ENCODE measurements at places on chromosomes 7 and 10. TPM values are rescaled to one million over a fixed set of nuclear protein-coding genes. Genes with fewer than 3 reads are reported as not detected.

Gene OR6B1
- not detected for total RNA-seq

Gene BHLHA15
- total RNA-seq = not detected

Gene GRID1
- total RNA-seq = not detected

DNA sequence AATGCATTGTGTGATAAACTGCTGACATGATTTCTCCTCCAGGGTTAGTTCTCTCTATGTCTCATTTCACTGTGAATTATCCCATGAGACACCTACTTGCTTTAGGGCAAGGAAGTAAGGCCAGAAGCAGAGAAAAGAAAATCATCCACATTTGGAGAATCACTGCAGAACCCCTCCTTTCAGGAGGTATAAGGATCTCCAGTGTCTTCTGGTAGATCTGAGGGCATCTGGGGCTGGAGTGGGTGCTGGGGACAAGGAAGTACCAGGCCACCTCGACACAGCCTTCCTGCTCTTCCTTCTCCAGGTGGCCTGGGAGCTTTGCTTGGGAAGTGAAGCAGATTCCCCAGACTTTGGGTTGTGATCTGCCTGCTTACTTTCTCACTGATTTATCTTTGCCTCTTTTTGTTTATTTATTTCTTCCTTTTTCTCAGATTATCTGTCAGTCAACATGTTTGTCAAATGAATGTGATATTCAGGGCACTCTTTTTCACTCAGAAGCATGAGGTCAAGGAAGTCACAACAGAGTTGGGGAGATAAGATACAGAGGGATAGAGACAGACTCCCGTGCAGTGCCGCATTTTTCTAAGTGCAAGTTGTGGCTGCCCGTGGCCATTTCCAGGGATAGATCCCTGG lies 12.4 kb upstream of the CAMK2G start:
- no peak for DNase-seq

- DNase-seq = peak; percentile 69
Observed at GRCh38 chr7:132117181-132117580, 459.1 kb downstream of the PLXNA4 start.

DNA sequence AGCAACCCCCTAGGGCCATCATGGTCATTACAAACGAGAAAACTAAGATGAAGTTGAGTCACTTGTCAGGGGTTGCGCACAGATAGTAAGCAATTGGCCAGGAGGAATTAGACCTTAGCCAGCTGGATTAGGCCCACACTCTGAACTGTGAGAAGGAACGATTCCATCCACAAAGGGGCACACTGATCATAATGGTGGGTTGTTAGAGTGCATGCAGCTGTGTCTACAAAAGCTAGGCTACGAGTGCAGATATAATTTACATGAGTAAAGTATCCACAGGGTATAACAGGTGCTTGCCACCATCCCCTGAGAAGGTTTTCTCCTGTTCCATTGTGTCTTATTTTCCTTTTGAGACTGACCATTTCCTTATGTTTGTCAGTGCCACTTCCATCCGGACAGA lies 16.6 kb upstream of the FAM170B start:
- no peak for DNase-seq

DNA sequence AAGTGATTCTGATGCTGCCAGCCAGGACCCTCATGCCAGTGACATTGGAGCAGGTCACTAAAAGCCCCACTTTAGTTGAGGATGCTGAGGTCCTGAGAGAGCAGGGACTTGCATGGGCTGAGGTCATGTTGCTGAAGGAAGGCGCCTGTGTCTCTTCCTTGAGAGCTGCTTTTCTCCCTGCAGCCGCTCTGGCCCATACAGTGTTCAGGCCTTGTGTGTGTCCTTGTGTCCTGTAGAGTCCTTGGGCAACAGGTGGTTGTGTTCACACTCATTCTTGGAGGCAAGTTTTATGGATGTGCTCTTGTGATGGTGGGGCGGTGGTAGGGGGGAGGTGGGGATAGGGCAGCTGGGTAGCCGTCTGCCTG lies 33.3 kb downstream of the TSPAN14 start:
- no peak for DNase-seq

DNA sequence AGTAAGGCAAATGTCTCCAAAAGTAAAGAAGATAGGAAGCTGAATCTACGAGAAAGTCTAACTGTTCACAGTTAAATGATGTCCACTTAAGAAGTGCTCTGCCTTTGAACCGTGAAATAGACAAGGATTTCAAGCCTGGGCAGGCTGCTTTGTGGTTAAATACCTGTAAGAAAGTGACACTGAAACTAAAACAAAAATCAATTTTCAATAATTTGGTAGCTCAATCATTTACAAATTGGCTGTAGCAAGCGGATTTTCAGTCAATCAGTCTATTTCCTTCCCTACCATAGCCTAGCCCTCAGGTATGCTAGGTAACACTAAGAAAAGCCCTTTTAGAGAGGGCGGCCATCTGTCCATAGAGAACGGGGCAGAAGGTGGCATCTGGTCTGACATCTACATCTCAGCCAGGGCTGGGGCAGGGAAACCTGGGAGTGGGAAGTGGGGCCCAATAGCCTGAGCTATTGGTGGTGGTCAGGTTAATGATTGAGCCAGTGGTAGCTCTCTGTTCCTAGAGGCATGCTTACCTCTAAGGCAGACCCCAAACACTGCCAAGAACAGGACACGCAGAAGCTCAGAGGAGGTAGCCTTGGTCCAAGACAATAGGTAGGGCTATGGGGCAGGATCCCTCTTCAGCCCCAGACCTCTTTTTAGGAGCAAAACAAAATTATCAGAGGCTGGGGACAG lies 223.2 kb downstream of the CCSER2 start:
- no peak for DNase-seq

DNA sequence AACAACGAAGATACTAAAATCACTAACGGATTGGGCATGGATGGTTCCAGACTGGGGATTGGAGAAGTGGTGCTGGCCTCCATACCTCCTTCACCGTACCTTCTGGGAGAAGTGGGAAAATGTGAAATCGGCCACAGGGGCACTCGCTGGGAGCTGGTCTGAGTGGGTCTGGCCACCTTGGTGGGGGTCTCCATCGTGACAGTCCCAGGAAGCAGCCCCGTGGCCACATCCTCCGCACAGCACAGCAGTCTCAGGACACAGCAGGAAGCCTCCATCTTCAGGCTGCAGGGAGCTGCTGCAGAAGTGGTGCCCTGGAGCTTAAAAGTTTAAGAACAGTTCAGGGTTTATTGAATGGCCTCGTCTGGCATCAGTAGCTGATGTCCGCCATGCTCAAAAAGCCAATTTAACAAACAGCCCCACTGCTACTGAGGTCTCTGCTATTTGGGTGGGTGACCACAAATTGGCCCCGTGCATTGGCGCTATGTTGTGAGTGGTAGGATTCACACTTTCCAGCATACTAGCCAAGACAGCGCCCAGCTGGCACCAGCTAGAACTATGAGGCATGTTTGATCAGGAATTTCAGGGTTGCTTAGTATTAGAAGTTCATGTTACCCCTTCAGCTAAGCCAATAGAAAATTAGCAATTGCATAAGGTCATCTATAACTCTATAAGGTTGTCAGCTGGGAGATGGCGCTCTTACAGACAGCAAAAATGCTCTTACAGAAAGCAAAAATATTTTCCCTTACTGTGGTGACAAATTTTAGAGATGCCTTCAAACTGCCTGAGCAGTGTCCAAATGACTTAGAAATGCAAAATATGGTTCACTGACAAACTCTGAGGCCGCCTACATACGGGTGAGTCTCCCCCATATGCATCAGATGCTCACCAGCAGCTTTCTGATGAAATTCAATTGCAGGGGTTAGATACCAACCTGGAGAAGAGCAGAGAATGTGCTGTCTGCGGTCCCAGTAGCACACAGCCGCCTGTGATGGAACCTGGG lies 17.0 kb downstream of the PKD1L1 start:
- DNase-seq = no peak

- no peak for DNase-seq
Observed at GRCh38 chr7:126411032-126411820, 841.5 kb downstream of the GRM8 start.
